Daoy (cell line): ENCODE measurements at places on chromosomes 6 and 20. TPM values are rescaled to one million over a fixed set of nuclear protein-coding genes. Genes with fewer than 3 reads are reported as not detected.
A peak's percentile ranks its signal among the peaks of the same experiment; 100 is the strongest.

DNA sequence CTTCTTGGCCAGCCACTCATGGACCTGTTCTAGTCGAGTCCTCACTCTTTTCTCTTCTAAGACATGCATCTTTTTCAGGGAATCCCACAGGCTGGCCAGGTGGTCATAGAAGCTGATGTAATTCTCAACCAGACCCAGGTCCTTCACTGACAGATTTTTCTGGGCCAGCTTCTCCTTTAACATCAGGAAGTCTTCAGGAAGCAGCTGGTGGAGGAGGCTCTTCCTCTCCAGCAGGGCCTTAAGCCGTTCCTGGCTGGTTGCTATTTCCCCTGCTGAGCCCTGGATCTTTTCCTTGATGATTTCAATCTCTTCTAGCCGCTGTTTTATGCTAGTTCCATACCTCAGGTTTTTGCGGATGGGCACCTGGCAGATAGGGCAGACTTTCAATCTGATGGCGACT, 28.6 kb downstream of the DDX27 start:
- DNase-seq: no peak

DNA sequence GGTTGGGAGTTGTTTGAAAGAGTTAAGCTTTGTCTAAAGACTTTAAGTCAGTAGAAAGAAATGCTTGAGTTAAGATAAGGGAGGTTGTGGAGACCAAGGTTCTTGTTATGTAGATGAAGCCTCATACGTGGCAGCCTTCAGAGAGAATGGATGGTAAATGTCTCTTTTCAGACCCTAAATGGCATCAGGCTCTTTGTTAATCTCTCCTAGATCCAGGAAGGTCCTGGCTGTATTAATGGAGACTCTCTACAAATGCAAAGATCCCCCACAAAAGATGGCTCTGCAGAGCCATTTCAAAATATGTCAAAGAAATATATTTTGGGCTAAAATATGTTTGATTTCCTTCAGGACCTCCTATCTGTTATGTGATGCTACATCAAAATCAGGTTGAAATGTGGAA, 161.6 kb downstream of the ADAT2 start:
- DNase-seq: no peak

DNA sequence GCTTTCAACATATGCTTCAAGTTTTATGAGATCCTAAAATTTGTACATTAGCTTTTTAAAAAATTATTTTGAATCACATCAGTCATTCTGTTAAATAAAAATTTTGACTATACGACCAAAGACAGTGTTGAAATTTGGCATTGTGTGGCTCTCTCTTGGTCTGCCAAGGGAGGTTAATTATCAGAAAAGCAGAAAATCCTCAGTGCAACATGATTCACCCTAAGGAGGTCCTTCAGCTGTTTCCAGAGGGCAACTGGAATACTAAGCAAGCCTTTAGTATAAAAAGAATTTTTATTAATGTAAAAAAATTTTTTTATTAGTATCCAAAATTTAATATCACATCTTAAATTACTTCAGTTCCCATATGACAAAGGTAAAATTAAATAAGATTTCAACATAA, 23.1 kb upstream of the TMEM244 start:
- DNase-seq: no peak

DNA sequence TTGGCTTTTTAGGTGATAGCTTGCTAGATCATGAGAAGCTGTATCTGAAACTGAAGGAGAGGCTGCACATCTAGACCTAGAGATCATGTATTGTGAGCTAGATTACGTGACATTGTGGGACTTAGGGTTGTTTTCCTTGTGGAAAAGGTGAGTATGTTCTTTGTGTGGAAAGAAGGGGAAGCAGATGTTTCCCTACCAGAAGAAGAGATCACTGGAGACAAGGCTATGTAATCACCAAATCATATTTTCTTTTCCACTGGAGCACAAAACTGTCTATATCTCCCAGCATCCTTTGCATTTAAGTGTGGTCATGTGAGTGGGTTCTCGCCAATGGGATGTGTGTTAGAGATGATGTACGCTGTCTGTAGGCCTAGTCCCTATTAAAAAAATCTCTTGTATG, 7.0 kb upstream of the EPB41L2 start:
- DNase-seq: no peak

DNA sequence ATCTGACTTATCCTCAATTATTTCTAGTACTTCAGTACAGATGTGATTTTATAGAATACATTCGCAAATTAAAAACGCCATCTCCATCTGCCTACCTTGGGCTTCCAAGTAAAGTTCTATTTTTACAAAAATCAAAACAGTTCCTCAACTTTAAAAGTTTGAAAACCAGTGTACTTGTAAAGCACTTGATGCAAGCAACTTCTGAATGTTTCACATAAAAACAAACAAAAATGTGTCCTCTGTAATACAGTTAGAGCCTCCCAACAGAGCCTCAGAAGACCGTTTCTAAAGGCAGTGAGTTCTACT, 384 bp upstream of the MANEA start:
- DNase-seq: no peak

GRCh38 chr20:58069207-58069606, 159.2 kb downstream of the ANKRD60 start:
- DNase-seq: no peak

GRCh38 chr6:166617359-166617758, 9.7 kb downstream of the RPS6KA2 start:
- no peak for DNase-seq

DNA sequence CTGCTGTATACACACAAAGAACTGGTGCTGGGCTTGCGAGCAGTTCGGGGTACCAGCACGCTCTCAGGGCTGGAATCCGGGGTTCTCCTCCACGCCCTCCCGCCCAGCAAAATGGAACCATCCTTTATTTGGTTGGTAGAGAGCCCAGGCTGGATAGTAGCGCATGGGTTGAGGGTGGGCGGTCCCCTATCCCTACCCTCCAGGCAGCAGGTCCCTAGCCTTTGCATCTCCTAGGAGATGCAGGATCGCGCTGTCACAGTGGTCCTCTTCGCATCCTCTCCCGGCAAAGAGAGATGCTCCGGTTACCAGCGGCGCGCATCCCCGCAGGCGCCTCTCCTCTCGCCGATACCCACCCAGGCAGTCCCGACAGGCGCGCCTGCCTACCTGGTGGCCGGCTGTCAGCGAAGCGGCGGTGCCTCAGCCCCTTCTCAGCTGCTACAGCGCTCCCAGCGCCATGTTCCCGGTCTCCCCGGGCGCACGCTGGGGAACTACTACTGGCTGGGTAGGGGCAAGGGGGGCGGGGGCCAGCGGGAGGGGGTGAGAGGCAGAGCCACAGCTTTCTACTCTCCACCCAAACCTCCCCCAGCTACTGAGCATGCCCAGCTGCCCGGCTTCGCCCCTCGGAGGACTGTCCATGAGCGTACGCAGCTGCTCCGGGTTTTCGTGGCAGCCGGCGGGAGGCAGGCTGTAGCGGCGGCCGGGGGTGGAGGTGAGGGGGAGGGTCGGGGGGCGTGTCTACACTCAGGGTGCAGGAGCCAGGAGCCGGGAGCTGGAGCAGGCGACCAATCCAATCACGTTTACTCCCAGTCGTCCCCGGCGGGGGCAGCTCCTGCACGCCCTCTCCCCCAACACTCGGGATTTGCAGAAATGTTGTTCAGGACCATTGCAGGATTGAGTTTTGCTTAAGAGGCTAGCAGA, at the start of gene PAK5:
PAK5 (minus strand) TSS at position 699 of the 918 bp plus-strand sequence. CDS start 194,748 bp downstream, outside the sequence.
- peak; percentile 88 for DNase-seq

DNA sequence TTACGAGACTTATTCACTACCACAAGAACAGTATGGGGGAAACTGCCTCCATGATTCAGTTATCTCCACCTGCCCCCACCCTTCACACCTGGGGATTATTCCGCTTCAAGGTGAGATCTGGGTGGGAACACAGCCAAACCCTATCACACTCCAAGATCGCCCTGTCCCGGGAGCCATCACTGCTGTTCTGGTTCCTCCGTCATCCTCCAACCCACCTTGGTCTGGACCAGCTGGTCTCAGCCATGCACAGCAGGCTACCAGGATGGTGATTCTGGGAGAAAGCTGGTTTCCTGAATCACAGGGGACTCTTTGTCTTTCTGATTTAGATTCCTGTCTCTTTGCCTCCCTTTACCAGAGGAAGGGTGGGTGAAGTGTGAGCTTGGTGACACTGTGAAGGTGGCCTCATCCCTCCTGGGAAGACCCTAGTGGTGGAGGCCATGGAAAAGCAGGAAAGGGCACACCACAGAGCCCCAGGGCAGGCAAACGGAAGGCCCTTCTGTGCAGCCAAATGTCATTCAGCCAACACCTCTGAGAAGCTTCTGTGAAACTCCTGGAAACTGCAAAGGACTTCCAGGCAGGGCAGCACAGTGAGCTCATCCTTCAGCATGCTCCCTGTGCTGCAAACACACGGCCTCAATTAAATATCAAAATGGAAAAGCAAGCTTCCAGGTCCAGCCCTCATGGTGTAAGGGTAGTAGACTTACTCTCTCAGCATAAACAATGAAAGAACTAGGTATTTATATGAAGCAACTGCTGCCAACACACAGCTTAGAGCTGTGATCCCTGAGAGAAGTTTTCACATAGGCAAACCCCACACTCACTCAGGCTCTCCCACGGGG, 169.8 kb downstream of the ANKRD60 start:
- DNase-seq: no peak

GRCh38 chr6:15033850-15034203, 212.0 kb upstream of the JARID2 start:
- DNase-seq: no peak

GRCh38 chr20:37421988-37422387, 76.0 kb downstream of the SRC start:
- DNase-seq: no peak

- DNase-seq: no peak
Measured at GRCh38 chr20:38804682-38805501, 605 bp upstream of the PPP1R16B start.

DNA sequence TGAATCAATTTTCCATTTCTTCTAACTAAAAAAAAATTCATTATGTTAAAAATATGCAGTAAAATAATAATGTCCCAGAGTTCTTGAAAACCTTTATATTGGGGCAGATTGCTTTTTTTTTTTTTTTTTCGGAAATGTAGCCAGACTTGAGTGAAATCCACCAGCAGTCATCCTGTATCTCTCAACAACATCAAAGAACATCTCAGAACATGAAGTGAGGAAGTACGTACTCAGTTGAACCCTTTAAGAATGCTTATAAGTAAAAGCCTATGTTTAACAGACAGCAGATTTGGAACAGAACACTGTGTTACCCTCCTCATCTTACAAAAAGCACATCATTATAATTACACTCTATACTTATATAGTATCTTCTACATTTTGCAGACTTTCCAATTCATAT, 51.0 kb upstream of the SUPT3H start:
- no peak for DNase-seq

GRCh38 chr6:166106076-166106686, 61.5 kb downstream of the TBXT start:
- peak; percentile 45 for DNase-seq

GRCh38 chr20:63089051-63089907, 82.5 kb upstream of the BHLHE23 start:
- DNase-seq: no peak

Gene MAS1
- not detected in 2 replicates for total RNA-seq

Gene HLA-DPA1
- total RNA-seq: 4.2 and 13.8 TPM in 2 replicates

Gene KCNK16
- not detected in 2 replicates for total RNA-seq

Gene BACH2
- total RNA-seq: 0.46 and 0.60 TPM in 2 replicates

Gene HEY2
- total RNA-seq: 0.77 and 1.2 TPM in 2 replicates
